ENCODE measurements at places on chromosomes 6 and 20.
A peak's percentile ranks its signal among the peaks of the same experiment; 100 is the strongest.

DNA sequence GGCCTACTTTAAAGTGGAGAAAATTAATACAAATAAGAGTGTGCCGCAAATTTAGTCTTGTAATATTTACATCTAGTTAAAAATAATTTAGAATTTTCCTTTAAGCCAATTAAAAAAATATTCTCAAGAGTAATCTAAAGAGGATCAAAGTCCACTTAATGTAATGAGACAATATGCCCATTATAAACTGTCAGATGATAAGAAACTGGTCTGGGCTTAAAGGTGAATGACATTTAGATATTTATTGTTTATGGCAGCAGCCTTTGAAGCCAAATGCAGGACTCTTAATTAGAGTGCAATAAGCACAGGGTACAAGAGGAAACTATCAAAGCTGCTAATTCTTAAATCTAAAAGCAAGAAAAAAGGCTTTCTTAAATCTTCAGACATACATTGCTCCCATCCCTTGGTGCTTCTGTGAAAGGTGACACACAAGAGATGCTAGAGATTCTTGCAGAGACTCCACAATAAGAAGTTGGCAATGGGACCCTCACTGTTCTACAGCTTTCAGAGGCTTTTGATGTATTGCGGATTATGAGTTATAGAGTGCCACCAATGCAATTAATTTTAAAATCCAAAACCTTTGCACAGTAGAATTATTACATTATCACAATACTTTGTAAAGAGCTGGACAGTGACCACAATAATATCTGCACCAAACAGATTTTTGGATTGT is 116.1 kb downstream of the MAN1A1 start:
- DNase-seq, result no peak

DNA sequence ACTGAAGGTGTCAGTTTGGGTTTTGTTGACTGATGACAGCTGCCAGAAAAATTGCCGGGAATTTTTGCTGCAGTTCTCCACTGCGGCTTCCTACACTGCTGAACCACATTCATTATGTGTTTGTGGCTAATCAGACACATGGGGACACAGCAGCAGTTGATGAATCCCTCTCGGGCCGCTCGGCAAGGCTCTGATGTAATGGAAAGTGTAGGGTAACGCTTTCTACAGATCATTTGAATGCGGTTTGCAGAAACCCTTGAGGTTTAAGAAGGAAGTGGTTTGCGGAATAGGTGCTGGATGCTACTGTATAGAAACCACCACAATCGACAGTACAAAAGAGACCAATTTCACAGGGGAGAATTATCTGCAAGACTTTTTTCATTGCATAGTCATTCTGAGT is 138.7 kb upstream of the SASH1 start:
- no peak for DNase-seq

- no peak for DNase-seq
These were observed 8.4 kb upstream of the SPINT3 start for GRCh38 chr20:45523821-45524220.

DNA sequence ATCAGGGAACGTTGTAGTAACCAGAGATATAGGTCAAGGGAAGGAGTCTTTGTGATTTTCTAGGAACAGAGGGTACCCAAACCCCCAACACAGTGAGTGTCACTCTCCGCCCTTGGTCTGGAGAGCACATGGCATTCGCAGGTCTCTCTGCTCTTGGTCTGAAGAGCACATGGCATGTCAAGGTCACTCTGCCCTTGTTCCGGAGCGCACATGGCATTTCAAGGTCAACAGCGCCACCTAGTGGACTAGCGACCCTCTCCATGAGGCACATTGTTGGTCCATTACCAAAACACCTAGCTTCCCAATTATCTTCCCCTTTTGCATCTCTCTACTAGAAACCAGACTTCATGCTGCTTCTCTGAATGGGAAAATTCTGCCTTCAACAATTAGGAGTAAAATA is 260.0 kb downstream of the C6orf118 start:
- peak; percentile 39 for DNase-seq

DNA sequence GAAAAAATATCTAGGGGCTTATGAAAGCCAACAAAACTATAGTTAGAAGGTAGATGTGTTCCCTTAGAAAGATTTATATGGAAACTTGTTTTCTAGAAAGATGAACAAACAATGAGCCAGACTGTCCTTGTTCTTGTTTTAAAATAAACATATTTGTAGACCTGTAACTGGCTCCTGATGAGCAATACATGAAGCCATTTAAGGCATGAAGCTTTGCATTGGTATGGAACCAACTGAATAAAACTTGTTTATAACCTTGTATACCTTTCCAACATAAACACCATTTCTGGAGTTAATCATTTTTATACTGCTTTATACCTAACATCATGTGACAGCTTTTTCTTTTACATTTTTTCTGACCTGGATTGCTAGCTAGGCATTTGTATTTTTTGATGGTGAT is 247.8 kb downstream of the PRL start:
- no peak for DNase-seq
